ENCODE measurements at places on chromosomes 6 and 20. TPM values are rescaled to one million over a fixed set of nuclear protein-coding genes. Genes with fewer than 3 reads are reported as not detected.

- no peak for DNase-seq
Measured at GRCh38 chr6:139955366-139956155, 581.1 kb upstream of the CITED2 start.

GRCh38 chr20:44036441-44036840 is 121.8 kb downstream of the TOX2 start:
- DNase-seq = no peak

FITM2 gene
- total RNA-seq = 7.5 TPM

ECHDC1 gene
- total RNA-seq = 52.9 TPM

DNA sequence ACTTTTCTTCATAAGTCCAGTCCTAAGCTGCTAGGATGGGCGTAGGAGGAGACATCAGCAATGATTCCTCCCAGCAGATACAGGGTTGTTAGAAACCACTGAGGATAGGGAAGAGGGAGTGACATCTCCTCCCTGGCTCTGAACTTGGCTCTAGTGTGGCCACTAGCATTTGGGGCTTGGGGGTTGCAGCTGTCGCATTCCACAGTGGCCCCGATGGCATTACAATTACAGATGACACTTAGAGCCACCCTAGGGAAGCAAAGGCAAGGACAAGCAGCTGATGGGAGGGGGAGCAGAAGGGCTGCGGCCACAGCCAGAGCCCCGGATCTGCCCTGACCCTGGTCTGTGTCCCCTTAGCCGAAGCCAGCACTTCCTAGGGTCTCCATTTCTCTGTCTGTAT is 9.5 kb upstream of the CDKN1A start:
- DNase-seq = no peak

DNA sequence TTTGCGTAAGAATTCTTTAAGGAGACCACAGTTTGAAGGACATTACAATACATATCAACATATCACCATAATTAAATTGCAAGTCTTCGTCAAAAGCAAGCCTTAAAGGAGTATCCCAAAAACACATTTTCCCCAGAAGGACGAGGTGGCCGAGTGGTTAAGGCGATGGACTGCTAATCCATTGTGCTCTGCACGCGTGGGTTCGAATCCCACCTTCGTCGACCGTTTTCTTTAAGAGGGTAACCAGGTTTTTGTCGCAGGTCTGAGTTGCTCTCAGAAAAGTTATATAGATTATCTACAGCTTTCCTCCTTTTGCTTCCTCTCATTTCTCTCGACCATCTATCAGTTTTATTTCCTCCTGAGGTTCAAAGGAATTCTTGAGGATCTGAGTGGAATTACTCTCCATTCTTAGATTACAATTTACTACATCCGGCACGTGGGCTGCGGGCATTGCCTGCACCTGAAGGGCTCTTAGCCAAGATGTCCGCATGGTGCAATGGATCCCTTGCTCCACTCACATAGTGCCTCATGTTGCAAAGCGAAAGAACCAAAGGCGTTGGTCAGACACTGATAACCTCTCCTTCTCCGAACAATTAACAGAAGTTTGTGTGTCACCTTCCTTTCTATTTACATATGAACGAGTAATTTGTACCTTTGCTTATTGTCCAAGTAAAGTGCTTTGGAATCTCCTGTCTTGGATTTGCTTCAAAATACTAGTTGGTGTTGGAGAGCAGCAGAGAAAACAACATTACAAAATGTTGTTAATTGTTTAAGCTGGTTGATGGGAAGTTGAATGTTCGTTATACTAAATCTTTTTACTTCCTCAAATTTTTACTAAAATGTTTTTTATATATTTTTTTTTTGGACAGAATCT is 14.0 kb downstream of the POM121L2 start:
- no peak for DNase-seq

COL12A1 gene
- total RNA-seq = 92.3 TPM

- DNase-seq = no peak
Measured at GRCh38 chr6:111959766-111960165, 86.5 kb upstream of the FYN start.
